ENCODE measurements at places on chromosomes 13 and 19.

- no peak for DNase-seq
Observed at GRCh38 chr19:55063492-55063843, 520 bp upstream of the RDH13 start.

DNA sequence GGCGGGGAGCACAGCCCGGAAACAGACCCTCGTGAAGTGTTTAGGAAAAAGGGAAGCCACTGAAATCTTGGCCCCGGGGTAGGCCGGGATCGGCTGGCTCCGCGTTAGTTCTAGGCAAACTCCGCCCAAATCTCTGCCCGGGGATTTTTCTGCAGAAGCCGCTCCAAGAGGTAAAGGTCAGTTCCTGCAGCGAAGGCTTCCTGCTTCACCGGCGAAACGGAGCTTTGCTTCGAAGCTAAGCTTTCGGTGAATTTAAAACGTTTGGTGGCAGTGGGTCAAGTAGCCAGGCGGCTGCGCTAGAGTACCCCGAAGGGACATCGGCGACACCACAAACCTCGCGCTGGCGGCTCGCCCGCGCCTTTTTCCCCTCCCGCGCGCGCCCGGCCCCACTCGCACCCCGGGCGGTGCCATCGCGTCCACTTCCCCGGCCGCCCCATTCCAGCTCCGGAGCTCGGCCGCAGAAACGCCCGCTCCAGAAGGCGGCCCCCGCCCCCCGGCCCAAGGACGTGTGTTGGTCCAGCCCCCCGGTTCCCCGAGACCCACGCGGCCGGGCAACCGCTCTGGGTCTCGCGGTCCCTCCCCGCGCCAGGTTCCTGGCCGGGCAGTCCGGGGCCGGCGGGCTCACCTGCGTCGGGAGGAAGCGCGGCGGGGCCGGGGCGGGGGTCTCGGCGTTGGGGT lies 441 bp downstream of the GJB2 start:
- no peak for DNase-seq

DNA sequence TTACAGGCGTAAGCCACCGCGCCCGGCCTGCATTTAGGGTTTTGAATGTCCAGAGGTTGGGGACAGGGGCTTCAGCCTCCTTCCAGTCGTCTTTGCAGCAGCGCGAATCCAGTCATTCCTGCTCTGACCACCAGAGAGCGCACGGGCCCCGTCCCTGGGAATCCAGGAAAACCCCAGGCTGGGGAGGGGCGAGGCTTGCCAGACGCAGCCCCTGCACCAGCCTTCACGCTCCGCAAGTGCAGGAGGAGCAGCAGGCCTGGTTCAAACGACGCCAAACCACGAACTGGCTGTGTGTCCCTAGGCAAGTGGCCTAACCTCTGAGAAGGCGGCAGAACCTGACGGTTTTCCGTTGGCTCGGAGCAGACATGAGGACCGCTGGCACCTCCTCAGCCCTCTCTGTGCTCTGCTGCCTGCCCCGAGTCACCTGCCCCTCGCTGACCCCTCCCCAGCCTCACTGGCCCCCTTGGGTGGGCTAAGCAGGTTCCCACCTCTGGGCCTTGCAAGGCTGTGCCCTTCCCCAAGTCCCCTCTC lies 2.0 kb upstream of the RNF126 start:
- peak; percentile 87 for DNase-seq

DNA sequence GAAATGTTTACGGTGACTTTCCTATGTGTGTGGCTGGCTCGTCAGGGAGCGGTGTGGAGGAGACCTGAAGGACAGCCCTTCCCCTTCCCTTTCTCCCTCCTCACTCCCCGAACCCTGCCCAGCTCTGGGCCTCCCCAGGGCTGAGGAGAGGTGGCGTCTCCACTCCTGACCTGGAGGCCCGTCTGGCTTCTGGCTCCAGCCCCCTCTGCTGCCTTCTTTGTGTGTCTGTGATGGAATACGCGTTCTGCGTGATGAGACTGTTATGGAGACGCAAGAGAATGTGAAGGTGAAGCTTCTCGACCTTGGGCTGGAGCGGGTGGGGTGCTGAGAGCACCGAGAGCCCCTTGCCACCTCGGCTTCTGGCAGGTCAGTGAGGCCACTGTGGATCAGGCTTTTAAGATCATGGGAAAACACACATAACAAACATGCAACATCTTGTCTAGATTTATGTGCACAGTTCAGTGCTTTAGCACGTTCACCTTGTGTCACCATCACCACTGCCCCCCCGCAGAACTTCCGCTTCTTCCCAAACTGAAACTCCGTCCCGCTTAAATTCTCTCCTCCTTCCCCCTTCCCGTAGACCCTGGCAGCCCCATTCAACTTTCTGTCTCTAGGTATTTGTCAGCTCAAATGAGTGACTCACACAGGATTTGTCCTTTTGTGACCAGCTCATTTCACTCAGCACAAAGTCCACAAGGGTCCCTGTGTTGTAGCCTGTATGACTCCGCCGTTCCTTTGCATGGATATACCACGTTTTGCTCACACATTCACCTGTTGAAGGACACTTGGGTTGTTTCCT lies 24.7 kb downstream of the ATP11A start:
- no peak for DNase-seq

DNA sequence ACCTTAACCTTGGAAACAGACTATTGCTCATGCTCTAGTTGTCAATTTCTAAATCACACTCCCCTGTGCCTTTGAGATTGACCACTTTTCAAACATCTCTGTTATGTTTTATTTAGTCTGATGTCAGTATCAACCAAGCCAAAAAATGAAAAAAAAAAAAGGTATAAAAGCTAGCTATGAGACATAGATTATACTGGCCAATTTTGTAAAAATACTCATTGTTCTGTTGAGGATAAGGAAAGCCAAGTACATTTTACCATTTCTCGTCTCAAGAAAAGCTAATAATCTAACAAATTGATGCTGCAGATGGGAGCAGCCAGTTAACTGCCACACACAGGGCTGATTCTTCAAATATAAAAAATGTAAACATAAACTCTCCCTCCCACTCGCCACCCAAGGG lies 572.6 kb upstream of the KLF12 start:
- DNase-seq: no peak

- no peak for DNase-seq
Observed at GRCh38 chr13:88005188-88005587, 334.0 kb downstream of the SLITRK5 start.

- no peak for DNase-seq
Observed at GRCh38 chr13:90706631-90707030, 640.9 kb upstream of the MIR17HG start.

GRCh38 chr19:49530708-49531107 lies 2.9 kb downstream of the RCN3 start:
- DNase-seq: no peak

DNA sequence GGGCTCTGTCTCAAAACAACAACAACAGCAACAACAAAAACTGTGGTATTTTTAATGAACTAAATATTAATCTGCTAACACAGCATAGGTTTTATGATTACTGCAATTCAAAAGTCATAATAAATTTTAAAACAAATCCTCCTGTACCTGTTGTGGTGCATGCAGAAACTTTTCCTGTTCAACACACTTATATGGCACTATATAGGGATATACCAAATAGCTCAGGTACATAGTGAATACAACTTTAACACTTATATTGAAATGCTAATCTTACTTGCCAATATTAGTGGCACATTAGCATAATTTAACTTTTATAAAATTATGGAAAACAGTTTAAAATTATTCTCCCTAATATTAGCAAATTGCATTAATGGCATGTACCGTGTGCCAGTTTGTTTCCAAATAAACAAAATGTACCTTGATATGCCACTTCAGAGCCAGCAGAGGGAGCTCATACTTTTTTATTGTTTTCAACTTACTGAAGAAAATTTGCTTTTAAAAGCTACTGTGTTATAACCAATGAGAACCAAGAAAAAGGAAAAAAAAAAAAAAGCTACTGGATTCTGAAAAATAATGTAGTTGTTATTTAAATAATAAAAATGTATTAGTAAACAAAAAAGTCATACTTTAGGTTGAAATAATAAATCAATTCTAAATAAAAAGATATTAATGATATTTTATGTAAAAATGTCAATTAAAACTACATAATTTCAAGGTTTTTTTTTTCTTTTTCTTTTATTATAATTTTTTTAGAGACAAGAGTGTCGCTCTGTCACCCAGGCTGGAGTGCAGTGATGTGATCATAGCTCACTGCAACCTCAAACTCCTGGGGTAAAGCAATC lies 18.0 kb upstream of the RBM26 start:
- DNase-seq: peak; percentile 26

DNA sequence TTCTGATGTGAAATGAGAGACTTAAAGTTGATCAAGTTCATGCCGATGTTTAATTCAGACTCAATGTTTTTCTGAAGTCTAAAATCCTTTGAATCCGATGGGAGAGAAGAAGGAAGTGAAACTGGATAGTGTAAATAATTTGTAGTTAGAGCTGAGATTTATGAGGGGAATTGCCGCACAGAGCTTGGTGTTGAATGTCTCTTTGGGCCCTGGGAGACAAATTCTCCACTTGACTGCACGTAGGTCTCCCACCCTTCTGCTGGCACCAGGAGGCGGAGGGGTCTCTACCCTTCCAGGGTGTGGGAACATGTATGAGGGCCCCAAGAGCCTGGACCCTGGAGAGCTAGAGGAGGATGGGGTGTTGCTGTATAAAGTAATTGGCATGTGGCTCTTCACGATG lies 140.8 kb upstream of the SERP2 start:
- DNase-seq: no peak

DNA sequence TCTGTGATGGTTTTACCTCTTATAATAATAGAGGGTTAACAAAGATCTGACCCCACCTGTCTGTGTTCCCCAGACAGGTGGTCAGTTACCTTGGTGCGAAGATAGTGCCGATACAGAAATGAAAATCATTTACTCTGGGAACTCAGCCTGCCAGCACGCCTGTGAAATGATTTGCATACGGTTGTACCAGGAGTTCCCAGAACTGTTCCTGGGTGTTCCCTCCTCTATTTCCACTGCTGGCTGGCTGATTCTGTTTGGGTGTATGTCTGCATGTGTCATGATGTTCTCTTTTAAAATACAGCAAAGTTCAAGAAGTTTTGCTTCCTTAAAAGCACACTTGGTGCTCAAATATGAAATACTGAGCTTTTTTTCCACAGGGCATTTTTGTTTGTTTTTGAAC lies 527.1 kb downstream of the FGF9 start:
- DNase-seq: peak; percentile 96

DNA sequence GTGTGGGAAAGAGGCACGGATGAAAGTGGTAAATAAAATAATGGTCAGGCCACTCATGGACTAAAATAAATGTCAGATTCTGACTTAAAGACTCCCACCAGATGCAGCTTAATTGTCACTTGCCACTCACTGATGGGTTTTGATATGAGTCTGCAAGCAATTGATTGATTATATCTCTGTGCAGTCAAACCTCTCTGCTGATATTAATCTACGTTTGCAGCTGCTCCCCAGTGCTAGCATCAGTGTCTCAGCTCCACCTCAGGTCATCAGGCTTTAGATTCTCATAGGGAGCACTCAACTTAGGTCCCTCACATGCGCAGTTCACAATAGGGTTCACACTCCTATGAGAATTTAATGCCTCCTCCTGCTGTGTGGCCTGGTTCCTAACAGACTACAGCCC lies 195.3 kb downstream of the B3GLCT start:
- no peak for DNase-seq

- DNase-seq: no peak
Observed at GRCh38 chr13:91988331-91988730, 589.9 kb downstream of the GPC5 start.

DNA sequence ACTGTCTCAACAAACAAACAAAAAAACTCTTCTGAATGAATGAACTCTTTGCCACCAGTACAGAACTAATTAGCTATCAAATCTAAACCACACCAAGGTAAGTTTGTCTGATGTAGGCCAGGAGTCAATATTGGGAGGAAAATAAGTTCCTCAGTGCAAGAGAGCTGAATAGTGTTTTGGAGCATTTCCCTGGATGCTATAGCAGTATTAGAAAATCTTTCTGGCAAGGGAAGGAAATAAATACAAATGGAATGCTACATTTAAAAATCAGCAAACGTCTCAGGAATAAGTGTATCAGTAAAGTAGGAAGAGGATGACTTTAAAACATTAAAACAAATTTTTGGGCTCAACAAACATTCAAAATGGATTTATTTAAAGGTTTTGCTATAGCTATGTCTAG lies 81.3 kb upstream of the TMTC4 start:
- no peak for DNase-seq

GRCh38 chr13:21909331-21909730 lies 238.5 kb downstream of the FGF9 start:
- no peak for DNase-seq

Data from NCI-H526 (cell line).